ENCODE measurements at places on chromosomes 13 and 19. TPM values are rescaled to one million over a fixed set of nuclear protein-coding genes. Genes with fewer than 3 reads are reported as not detected.

Gene IGFL1
- not detected for polyA plus RNA-seq

Gene FPR1
- 2.0 TPM for polyA plus RNA-seq

Gene ZNF98
- polyA plus RNA-seq = 0.48 TPM

Gene KIRREL2
- 0.74 TPM for polyA plus RNA-seq

Gene NLRP12
- polyA plus RNA-seq = 0.49 TPM

Gene OR7A5
- polyA plus RNA-seq = 0.44 TPM

Gene GNG7
- polyA plus RNA-seq = 3.0 TPM

Gene PSPN
- 1.1 TPM for polyA plus RNA-seq

Gene RFPL4A
- polyA plus RNA-seq = 0.23 TPM

Gene RHPN2
- polyA plus RNA-seq = 2.2 TPM

Gene MISP3
- 0.96 TPM for polyA plus RNA-seq

Gene PGLYRP1
- polyA plus RNA-seq = 1.4 TPM

Gene ZNF383
- polyA plus RNA-seq = 8.6 TPM

Gene LONP1
- 53.8 TPM for polyA plus RNA-seq

Gene SBK2
- polyA plus RNA-seq = 3.8 TPM

Gene ATP11A
- polyA plus RNA-seq = 26.7 TPM

Gene RPL18A
- 2,380 TPM for polyA plus RNA-seq

Gene CPAMD8
- polyA plus RNA-seq = 2.2 TPM

Gene THSD8
- polyA plus RNA-seq = 3.9 TPM

Gene CNN1
- polyA plus RNA-seq = 57.0 TPM

Gene RNF17
- not detected for polyA plus RNA-seq

Gene RGS9BP
- 0.17 TPM for polyA plus RNA-seq

Gene DOHH
- 9.9 TPM for polyA plus RNA-seq

Gene NPAS1
- polyA plus RNA-seq = 1.1 TPM

Gene WDR62
- 4.6 TPM for polyA plus RNA-seq

Gene IFNL1
- polyA plus RNA-seq = not detected

Gene CHST8
- 1.4 TPM for polyA plus RNA-seq

Gene ADGRE3
- not detected for polyA plus RNA-seq

Gene KDM4B
- polyA plus RNA-seq = 21.1 TPM

Gene EDDM13
- polyA plus RNA-seq = 1.4 TPM

Gene CD37
- 15.3 TPM for polyA plus RNA-seq

Gene ASF1B
- 11.3 TPM for polyA plus RNA-seq

Gene PIK3R2
- 58.4 TPM for polyA plus RNA-seq

Gene CEACAM20
- not detected for polyA plus RNA-seq

Gene CDX2
- polyA plus RNA-seq = not detected

Gene LYPD3
- polyA plus RNA-seq = 0.61 TPM

Gene FFAR3
- 0.23 TPM for polyA plus RNA-seq

Gene OVOL3
- polyA plus RNA-seq = not detected

Gene CYP2S1
- polyA plus RNA-seq = 0.45 TPM

Gene ZNF714
- polyA plus RNA-seq = 11.5 TPM

Gene SLITRK6
- polyA plus RNA-seq = 6.1 TPM
